ENCODE measurements at places on chromosomes 16 and 17.

GRCh38 chr17:44627513-44628242 lies 28.6 kb upstream of the MEIOC start:
- no peak for DNase-seq

GRCh38 chr16:55668340-55669281 lies 12.8 kb downstream of the SLC6A2 start:
- DNase-seq: no peak

DNA sequence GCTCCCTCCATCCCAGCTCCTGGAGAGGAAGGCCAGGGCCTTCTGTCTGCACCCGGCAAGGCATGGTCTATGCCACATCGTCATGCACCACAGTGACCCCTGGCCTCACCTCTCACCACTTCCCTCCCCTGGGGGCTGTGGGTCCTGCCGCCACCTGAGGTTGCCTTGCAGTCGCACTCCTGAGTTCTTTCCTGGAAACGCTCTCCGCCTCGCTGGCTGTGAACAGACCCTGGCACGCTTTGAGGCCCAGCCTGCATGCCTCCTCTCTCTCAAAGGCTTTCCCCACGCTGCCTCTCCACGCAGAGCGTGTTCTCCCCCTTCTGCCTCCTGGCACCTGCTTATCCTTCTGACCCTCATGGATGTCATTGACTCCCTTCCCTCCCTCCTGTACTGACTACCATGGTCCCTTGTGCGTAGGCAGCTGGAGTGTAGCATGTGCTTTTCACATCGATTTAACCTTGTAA lies 45.4 kb downstream of the SEC14L1 start:
- DNase-seq: no peak

GRCh38 chr17:63519972-63520882 lies 2.9 kb upstream of the KCNH6 start:
- DNase-seq: no peak

DNA sequence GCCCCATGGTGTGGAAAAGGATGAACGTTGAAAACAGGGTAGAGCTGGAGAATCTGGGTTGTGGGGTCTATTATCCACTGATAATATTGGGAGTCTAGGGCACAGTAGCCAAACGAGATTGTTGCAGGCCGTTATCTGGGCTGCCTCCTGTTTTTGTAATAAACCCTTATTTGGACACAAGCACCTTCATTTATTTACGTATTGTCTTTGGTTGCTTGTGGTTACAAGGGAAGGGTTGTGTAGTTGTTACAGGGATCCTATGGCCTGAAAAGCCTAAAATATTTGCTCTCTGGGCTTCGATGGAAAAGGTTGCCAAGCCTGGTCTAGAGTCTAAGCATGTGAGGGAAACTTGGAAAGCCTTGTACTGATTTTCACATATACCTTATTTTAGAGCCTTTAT lies 4.3 kb upstream of the SMARCE1 start:
- no peak for DNase-seq
